Smooth muscle cell of the brain vasculature (primary cell): ENCODE measurements at places on chromosomes 5 and 9.

GRCh38 chr5:129461711-129462332, 1.7 kb downstream of the ADAMTS19 start:
- DNase-seq: no peak

DNA sequence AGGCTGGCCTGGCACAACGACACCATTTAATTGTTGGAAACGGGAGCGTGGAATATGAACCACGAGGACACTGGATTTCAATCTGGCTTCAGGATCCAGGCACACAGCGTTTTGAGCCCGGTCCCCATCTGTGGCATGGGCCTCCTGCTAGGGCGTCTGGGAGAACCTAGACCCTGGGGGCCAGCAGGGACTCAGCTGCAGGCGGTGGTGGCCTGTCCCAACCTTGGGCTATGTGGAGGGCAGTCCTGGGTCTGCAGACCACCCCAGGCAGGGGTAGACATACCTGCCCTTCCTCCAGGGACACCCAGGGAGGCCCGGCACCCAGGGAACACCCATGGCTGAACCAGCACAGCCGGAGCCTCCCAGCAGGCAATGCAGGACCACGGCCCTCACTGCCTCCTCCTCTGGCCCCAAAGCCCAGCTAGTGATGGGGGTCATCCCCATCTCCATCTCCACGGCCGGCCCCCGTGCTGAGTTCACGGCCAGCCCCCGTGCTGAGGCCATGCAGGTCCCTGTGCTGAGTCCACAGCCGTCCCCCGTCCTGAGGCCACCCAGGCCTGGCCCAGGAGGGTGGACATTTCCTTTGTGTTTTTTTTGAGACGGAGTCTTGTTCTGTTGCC, 18.5 kb upstream of the UBAC1 start:
- no peak for DNase-seq

GRCh38 chr9:133151601-133152525, 11.9 kb downstream of the GBGT1 start:
- DNase-seq: no peak

DNA sequence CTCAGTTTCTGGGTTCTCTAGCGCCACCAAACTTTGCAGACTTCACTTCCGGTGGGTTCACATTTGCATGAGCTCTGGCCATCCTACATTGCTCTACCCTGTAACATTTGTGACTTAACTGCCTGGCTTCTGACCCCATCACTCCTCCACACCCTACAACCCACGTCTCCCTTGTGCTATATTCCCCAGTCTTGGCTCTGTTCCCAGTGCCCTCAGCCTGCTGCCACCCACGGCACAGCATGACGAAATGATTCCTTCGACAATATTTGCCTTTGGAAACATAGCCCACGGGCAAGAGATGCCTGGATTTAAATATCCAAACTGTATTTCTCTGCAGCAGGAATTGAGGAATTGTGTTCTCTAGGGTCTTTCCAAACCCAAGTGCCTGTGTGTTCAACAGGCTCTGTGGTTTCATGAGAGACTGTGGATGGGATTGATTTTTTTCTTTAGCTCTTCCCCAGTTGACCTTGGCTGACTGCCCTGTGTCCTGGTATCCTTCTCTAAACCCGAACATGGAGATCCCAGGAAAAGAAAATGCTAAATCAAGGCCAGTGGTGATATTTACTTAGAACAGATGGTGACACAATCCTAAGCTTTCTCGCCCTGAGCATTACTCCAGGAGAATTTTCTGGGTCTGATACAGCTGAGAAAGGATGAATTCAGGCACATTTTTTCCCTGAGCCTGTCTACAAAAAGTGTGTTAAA, 44.4 kb upstream of the GRIA1 start:
- peak; percentile 6 for DNase-seq

GRCh38 chr5:171371326-171371725, 16.3 kb upstream of the NPM1 start:
- DNase-seq: no peak
